Activated naive CD4-positive, alpha-beta T cell treated with anti-CD3 and anti-CD28 coated beads, Interleukin-2, amount 10 ng/mL, durations not matched to agents 5 hours and 36 hours (primary cell): ENCODE measurements at places on chromosomes 5 and 9. TPM values are rescaled to one million over a fixed set of nuclear protein-coding genes. Genes with fewer than 3 reads are reported as not detected.

Gene SLC36A2
- total RNA-seq, result not detected

Gene TCF7
- total RNA-seq, result 300 TPM

Gene SPAG8
- total RNA-seq, result 1.8 TPM

Gene ABO
- 0.22 TPM for total RNA-seq

Gene DMRTA1
- not detected for total RNA-seq
